ENCODE measurements at places on chromosomes 12 and 14.
A peak's percentile ranks its signal among the peaks of the same experiment; 100 is the strongest.

- DNase-seq, result no peak
These were observed 51.9 kb upstream of the REP15 start for GRCh38 chr12:27644158-27644845.

GRCh38 chr12:65955452-65955851 lies 131.2 kb downstream of the HMGA2 start:
- DNase-seq, result no peak

GRCh38 chr12:95963096-95963495 lies 20.0 kb downstream of the AMDHD1 start:
- DNase-seq, result peak; percentile 55

DNA sequence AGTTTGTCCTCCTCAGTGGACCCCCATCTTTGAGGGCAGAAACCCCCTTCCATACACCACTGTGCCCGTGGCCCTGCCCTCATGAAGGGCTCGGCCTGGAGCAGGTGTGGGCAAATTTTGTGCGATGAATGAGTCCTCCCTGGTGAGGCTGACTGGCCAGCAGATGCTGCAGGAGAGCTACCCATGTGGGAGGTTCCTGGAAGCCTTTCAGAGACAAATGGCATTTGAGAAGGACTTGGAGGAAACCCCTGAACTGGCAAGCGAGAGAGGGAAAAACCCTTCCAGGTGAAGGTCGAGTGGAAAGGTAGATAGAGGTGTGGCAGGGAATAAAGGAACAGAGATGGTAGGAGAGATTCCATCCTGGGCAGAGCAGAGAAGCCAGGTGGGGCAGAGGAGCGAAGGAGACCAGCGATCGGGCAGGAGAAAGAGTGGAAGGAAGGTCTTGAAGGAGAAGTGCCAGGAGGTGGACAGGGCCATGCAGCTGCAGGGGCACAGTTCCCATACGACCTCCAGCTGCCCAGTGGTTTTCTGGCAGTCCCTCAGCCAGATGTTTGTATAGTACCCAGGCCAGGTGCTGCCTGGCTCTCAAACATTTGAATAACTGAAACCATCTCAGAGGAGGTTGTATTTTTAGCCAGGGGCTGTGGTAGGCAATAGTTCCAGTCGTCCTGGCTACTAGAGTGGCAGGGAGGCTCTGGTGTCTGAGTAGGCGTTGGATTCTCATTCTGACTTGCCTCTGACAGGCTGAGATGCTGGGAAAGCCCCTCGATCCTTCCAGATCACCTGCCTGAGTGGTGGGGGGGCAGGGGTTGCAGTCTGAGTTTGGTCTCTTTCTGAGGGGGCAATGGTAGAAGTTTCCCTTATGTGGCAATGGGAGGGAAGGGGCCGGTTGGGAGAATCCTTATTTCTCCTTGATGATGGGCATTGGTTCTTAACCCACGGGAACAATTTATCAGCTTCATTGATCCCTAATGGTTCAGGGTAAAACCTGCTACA lies 40.1 kb downstream of the FBXL14 start:
- no peak for DNase-seq

GRCh38 chr12:5096241-5096924 lies 52.7 kb downstream of the KCNA5 start:
- DNase-seq, result no peak

DNA sequence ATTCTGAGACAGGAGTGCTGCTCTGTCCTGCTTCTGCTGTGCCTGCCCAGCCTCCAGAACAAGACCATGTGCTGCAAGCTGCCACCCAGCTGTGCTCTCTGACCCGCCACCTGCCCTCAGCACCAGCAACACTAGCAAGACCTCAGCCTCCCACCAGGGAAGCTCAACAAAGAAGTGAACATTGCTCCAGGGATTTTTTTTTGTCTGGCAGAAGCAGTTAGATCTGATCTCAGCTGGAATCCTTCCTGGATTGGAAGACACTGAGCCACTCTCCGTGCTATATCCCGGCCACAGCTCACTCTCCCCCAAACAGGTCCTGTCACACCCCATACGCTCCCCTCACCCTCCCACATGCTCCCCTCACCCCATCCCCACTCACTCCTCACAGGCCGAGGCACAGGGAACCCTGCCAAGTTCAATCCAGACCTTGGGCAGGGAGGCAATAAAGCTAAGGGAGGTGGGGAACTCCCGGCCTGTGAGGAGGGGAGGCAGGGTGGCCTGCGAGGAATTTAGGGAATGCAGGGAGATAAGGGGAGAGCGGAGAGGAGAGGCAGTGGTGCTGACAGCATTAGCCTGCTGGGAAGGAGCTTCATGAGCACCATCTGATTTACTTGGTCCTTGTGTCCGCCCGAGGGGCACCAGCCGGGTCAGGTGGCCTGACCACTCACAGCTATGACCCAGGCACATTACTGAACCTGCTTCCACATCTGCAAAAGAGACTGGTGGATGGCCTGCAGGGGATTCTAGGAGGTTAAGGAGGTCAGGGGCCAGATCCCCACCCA lies 29.7 kb downstream of the CCDC85C start:
- DNase-seq, result no peak

GRCh38 chr14:22397221-22397737 lies 191.7 kb downstream of the DAD1 start:
- DNase-seq, result no peak

DNA sequence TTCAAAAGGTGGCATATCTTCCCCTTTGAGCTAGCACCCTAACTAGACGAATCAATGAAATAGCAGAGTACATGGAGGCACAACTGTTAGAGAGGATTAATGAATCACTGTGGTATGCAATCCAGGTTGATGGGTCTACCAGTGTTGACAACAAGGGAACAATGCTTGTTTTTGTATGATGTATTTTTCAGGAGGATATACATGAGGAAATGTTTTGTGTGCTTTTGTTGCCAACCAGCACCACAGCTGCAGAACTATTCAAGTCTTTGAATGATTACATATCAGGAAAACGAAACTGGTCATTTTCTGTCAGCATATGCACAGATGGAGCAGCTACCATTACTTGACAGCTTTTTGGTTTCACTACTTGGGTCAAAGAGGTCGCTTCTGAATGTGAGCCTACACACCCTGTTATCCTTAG lies 142.6 kb downstream of the GPHN start:
- no peak for DNase-seq

DNA sequence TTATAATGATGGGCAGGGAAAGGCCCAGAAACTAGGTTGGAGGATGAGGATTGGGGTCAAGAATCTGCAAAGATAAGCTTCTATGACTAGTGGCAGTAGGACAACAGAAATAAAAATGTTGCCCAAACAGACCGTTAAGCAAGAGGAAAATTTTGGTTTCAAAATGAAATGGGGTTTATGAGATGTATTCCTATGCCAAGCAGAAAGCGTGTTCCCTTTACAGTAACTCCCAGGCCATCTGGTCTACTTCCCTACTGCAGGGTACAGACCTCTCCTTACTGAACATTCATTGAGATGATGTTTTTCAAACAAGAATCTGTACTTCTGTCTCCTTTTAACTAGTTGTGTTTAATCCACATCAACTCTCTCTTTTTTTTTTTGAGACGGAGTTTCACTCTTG lies 20.4 kb upstream of the TMEM229B start:
- no peak for DNase-seq

DNA sequence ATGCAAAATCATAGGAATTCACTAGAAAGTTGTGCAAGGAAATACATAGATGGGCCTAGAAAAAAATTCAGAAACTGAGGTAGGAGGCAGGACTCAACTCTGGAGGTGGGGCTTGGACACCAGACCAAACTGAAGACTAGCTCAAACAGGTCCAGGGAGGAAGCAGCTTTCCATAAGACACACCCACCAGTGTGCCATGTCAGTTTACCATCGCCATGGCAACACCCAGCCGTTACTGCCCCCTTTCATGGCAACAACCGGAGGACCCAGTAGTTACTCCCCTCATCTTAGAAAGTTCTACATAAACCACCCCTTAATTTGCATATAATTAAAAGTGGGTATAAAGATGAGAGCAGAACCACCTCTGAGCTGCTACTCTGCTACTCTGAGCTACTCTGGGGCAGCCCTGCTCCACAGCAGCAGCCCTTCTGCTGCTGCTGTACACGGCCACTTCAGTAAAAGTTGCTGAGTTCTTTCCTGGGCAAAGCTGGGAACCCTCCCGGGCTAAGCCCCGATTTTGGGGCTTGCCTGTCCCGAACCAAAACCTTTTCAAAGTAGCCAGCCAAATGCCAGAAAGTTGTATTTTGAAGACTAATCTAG lies 30.8 kb upstream of the NINJ2 start:
- DNase-seq, result no peak

DNA sequence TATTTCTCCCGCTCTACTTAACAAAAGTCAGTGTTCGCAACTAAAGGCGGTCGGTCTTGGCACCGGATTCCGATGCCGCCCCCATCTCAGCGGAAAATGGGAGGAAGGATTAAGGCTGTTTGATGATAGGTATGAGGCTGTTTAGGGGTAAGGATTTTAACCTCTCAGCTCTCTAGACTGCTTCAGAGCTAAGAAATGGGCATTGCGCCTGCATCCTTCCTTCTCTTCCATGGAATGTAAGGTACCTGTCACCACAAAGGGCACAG lies 1.4 kb downstream of the COCH start:
- no peak for DNase-seq

DNA sequence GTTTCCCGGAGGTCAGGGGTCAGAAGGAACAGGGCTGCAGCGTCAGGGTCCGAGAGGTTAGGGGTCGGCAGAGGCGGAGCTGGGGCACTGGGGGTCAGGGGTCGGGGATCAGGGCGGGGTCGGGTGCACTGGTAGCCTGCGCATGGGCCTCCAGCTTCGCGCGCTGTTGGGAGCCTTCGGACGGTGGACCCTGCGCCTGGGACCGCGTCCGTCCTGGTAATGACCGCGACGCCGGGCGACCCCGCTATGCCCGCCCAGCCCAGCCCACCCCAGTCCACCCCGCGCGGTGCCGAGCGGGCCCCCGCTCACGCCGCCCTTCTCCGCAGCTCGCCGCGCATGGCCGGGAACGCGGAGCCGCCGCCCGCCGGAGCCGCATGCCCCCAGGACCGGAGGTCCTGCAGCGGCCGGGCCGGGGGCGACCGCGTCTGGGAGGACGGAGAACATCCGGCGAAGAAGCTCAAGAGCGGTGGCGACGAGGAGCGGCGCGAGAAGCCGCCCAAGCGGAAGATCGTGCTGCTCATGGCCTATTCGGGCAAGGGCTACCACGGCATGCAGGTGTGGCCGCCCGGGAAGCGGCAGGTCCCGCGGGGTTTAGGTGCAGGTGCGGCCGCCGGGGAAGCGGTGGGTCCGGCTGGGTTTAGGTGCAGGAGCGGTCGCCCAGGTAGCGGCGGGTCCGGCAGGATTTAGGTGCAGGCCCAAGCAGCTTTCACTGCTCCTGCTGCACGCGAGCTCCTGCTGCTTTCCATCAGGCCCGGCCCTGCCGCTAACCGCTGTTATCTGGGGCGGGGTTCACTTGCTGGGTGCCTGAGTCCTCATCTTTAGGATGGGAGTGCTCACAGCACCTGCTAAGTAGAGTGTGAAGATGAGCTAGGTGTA lies 743 bp downstream of the PUS1 start:
- DNase-seq, result peak; percentile 33

DNA sequence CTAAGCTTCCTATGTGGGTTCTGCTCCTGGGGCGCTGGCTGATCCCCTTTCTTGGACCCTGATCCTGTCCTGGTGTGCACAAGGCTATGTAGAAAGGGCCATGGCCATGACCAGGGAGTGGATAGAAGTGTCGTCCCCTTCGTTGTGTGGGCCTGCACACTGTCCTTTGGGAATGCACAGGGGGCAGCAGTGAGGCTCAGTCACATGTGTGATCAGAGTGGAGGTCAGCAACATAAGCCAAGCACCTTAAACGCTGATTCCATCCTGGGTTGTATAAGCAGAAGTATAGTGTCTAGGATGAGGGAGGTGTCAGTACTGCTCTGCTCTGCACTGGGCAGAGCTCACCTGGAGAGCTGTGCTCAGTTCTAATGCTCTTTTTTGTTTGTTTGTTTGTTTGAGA lies 48.4 kb downstream of the ESRRB start:
- DNase-seq, result no peak

DNA sequence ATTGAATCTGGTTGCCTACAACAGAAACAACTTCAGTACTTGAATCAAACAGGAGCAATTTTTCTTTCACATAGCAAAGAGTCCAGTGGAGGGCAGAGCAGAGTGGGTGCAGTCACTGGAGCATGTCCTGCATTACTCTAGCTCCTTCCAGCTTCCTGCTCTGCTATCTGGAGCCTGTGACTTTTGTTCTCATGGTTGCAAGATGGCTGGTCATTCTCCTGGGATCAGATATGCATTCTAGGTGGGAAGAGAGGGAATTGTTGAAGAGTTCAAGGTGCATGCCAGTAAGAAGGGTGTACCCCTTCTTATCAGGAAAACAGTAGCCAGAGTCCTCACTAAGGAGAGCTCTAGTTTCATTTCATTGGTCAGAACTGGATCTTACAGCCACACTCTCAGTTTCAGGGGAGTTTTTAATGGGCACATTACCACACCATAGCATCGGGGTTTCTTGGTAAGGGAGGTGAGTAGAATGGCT lies 8.0 kb downstream of the IFT43 start:
- no peak for DNase-seq

GRCh38 chr14:40282196-40282595 lies 850.0 kb upstream of the FBXO33 start:
- DNase-seq, result no peak

- peak; percentile 28 for DNase-seq
These were observed 12.9 kb downstream of the TTC9 start for GRCh38 chr14:70654632-70655031.

DNA sequence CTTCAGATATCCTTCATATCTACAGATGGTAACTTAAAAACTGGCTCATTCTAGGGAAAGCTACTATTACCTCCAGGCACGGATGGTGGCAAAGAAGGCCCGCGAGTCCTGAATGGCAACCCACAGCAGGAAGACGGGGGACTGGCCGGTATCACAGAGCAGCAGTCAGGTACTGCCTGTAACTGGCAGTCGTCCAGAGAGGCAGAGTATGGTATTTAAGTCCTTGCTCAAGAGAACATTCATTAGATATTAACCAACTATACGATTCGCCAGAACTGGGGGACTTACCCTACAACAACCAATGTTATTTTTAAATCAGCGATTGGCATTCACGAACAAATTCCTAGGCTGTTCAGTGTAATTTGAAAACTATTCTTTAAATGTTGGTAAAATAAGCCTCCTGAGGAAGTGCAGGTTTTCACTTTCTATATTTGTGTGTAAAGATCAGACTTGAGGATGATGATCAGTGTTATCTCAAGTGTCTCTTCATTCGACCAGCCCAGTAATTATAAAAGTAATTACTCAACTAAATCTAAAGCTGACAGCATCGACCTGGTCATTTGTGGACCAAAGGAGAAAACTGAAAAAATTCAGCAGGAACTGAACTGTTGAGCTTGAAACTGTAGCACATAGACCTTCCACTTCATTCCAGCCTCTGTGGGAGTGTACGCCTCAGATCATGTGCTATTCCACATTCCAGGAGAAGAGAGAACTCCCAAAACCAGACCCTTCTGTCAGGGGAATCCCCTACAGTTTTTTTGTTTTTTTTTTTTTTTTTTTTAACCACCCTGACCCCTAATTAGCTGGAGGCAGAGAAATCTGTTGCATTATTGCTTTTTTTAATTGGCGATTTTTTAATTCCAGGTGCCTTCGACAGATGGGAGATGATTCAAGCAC lies 75.6 kb downstream of the ESR2 start:
- DNase-seq, result no peak

All from common myeloid progenitor, CD34-positive (primary cell).